GM10248 (cell line): ENCODE measurements at places on chromosomes 7 and 10.

- no peak for DNase-seq
Observed at GRCh38 chr10:101492205-101492604, 95.9 kb downstream of the POLL start.

DNA sequence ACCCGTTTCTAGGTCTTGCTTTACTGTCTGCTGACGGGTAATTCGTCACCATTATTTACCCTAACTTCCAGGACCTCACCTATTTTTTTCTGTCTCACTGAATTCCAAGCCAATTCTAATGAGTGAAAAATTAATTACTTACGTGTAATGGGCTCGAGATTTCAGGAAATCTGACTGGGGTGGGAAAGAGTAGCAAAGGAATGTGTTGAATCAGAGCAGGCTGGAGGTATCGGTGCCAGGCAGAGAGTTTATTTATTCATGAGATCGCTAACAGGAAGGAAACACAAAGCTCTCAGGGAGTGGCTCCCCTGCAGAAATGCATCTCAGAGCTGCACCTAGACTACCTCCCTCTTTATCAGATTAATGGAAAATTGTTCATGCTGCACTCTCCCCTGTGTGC is 4.0 kb upstream of the DIP2C start:
- DNase-seq, result no peak

GRCh38 chr7:105877736-105878135 is 1.3 kb upstream of the ATXN7L1 start:
- DNase-seq, result no peak

DNA sequence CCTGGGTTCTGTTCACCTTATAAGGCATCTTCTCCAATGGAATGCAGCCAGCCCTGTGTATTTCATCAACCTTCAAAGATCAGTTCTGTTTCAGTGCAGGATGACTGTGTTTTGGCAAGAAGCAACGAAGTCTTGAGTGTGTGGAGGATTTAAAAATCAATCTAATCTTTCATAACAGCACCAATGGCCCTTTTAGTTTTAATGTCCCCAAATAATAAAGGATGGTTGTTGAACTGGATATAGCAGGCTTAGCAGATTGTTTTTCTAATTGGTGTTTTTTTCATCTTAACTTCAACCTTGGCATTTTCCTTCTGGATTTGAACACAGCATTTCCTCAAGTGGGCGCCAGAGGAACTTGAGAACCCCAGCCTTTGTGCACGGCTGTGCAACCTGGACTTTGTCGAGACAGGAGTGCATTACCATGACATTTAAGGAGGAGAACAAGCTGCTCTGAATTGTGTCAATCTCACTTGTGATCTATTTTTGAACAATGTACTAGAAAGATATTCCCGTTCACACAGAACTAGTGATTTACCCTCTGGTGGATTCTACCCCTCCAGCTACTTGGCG is 313.3 kb upstream of the AKR1E2 start:
- no peak for DNase-seq

DNA sequence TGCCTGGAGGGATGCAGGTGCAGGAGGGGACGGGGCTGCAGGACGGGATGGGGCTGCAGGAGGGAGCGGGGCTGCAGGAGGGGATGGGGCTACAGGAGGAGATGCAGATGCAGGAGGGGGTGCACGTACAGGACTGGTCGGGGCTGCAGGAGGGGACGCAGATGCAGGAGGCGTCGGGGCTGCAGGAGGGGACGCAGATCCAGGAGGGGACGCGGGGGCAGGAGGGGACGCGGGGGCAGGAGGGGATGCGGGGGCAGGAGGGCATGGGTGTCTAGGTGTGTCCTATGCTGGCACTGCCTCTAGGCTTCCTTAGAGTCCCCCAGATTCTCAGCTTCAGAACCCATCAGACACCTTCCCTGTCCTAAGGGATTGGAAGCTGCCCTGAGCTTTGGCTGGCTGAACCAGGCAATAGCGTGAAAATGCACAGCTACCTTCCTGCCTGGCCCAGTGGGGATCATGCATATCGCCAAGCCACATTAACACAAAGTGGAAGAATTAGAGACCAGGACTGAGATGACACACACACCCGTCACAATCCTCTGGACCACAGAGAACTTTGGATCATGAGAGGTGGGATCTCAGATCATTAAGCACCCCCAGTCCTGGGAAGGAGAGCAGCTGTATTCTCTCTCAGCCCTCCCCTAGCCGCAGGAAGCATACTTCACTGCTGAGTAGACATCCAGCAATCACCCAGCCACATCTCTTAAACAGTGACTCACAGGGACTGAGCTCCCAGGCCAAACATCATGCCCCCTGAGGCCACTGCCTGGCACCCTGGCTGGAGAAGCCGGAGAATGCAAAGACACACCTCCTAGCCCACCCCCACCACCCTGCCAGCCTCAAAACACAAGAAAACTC is 67.3 kb downstream of the VWA2 start:
- DNase-seq, result no peak

- no peak for DNase-seq
Observed at GRCh38 chr10:103492655-103493261, 747 bp upstream of the NEURL1 start.

DNA sequence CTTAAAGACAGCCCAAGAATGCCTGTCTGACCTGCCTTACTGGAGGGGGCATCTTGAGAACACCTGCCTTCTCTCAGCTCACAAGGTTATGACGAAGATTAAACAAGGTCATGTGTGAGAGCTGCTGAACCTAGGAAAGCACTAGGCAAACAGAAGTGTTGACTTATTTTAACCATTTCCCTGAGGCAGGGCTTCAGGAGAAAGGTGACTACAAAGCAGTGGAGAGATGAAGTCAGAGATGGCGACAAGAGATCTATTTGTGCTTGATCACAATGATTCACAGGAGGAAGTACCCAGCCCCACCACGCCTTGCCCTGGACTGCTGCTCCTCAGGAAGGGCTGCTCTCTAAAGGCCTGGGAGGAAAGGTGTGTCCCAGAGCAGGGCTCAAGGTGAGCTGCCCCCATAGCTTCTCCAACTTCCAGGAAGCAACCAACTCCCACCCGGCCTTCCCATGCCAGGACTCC is 27.8 kb downstream of the STN1 start:
- no peak for DNase-seq

GRCh38 chr10:23094786-23095403 is 484 bp upstream of the MSRB2 start:
- DNase-seq, result no peak
